Germinal center (tissue), 1 donor: ENCODE measurements at places on chromosomes 7 and 10.

DNA sequence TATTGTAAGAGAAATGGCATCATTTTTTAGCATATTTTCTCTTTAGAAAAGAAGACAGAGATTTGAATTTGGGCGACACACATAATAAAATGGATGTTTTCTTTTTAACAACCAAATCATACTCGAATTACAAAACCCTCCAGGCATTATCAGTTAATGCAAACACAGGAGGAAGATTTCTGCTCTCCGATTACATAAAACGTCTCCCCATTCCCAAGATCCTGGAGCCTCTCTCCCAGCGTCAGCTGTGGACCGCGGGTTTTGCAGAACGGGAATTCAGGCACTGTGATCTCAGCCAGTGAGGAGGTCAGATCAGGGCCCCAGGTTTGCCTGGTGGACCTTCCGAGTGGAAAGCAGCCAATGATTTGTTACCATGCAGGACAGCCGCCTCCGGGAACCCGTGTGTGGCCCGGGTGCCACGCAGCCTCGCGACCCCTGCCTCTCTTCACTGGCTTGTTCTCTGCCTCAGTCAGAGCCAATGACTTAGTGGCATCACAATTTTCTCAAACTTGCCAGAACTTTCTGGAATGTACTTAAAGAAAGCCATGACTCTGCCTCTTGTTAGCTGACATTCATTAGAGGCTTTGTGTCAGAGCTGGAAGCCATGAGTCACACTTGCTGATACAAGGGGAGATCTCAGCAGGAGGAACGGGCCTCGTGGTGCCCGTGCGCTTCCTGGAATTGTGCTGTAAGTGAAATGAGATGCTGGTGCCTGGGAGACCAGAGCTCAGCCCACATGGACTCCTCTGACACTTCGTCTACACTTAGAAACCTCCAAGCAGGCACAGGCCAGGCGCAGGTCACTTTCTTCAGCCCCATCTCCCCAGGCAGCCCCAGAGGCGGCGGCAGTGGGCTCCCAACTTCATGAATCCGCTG is 246.1 kb downstream of the KLF6 start:
- DNase-seq: no peak

DNA sequence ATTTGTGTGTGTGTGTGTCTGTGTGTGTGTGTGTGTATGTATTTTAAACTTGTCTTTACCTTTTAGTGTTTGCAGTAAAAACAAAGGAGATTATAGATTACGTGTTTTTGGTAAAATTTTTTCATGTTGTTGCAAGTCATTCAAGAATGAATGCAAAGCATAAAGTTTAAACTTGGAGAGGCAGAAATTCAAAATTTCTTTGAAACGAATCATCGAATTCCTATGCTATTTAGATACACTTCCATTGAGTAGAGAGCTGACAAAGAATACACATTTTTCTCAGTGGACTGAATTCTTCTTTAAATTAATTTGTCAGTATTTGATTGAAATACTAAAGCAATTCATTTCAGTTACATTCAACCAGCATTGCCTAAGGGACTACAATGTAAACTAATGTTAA is 66.0 kb upstream of the HDAC9 start:
- DNase-seq: no peak

GRCh38 chr10:52486840-52487611 is 172.9 kb downstream of the DKK1 start:
- no peak for DNase-seq

DNA sequence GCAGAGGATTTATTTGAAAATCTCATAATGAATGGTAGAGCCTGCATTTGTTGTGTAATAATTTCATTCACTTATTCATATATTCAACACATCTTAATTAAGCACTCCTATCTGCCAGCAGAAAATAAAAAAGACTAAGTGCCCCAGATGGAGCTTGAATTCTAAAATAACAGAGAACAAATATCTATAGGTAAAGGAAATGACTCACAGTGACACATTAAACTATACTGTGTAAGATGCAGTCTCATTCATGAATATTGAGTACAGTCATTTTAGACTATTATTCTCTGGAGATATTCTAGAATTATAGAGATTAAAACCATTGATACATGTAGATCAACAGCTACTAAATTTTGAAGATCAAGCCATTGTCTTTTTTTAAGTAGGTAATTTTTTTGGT is 72.1 kb downstream of the PTPRZ1 start:
- DNase-seq: no peak

DNA sequence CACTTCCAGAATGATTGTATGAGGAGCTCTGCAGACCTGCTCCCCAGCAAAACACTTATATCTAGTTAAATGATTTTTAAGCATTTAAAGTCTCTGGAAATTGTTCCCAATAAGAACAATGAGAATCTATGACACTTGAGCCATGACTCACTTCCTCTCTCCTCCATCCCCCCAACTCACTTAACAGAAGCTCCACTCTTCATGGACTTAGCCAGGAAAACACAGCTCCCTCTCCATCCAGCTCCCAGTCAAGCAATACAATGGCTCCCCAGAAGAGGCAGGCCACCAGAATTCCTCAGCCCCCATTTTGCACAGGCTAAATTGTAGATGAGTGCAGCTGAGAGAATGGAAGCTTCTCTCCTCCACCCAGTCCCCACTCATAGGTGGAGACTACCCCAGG is 27.0 kb downstream of the AOC1 start:
- DNase-seq: no peak

DNA sequence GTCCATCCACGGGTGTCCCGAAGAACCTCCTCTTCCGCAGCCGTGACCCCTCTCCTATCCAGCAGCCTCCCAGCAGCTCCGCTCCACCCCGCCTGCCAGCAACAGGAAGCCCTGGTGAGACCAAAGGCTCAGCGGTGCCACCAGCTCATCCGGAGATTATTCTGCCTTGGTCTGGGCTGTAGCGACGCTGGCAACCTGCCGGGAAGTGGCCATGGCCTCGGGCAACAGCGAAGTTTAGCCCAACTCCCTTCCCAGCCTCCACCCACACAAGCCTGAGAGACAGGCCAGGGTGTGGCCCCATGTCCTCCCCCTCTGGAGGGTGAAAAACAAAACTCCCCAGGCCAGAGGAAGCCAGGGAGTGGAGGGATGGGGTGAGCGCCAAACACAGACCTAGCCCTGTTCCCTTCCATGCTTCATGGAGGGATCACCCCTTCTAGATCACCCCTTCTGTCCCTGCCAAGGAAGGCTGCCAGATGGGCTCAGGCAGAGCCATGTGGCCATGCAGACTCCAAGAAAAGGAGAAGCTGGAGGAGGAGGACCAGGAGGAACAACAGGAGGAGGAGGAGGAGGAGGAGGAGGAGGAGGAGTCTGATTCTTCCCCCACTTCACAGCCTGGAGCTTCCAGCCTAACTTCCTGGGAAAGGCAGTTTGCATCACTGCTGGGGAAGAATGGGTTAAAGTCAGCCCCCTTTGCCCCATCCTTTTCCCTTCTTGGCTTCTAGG is 918 bp downstream of the CALHM2 start:
- peak; percentile 35 for DNase-seq

DNA sequence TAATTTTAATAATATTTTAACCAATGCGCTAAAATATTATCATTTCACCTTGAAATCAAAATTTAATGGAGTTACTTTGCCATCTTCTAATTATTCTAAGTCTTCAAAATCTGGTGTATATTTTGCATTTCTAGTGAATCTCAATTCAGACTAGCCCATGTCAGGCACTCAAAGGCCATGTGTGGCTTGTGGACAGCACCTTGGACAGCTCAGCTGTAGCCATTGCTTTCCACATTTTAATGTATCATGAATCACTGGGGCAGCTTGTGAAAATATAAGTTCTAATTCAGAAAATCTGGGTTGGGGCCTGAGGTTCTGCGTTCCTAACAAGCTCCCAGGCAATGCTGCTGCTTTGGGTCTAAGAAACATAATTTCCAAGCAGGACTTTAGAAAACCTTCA is 57.2 kb downstream of the MGAM2 start:
- no peak for DNase-seq

- no peak for DNase-seq
Measured at GRCh38 chr7:54864663-54865062, 105.7 kb upstream of the SEC61G start.

DNA sequence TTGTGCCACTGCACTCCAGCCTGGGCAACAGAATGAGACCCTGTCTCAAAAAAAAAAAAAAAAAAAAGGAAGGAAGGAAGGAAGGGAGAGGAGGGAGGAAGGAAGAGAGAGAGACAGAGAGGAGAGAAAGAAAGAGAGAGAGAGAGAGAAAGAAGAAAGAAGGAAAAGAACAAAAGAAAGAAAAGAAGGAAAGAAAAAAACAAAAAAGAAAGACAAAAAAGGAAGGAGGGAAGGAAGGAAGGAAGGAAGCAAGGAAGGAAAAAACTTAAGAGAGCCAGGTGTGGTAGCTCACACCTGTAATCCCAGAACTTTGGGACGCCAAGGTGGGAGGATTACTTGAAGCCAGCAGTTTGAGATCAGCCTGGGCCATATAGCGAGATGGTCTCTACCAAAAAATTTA is 731 bp upstream of the SPACDR start:
- DNase-seq: no peak

- no peak for DNase-seq
Measured at GRCh38 chr7:136293272-136293671, 316.1 kb upstream of the MTPN start.

GRCh38 chr7:75739796-75740672 is 1.3 kb upstream of the HIP1 start:
- DNase-seq: no peak

DNA sequence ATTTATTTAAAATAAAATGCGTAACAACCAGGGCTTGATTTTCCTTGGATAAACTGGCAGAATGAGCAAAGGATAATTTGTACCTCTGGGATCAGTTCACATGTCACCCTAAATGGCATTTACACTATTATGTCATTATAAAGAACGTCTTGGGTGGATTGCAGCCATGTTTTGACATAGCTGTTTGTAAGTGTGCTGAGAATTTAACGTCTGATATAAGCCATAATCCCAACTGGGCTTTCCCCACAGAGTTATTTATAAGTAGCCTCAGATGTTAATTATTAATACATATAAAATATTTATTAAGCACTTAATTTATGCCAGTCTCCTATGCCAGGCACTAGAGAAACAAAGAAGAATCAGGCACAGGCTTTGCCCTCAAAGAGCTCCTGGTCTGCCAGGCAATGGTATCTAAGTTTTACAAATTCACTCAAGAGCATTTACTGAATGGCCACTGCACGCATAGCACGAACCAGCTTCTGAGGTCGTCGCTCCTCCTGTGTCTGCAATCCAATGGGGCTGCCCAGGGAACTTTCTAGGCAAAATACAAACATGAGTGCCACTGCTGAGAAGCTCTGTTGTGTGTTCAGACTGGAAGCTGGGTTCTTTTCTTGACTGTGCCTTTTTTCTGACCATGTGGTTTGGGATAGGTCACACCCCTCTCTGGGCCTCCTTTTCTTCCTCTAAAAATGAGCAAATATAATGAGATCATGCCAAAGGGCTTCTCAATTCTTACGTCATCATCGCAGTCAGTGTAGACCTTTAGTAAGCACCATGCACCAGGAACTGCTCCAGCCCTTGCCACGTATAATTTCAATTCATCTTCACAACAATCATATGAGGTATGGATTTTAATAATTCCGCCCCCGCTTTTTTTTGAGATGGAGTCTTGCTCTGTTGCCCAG is 11.3 kb upstream of the CTBP2 start:
- DNase-seq: no peak

- no peak for DNase-seq
Measured at GRCh38 chr7:155331396-155331795, 33.7 kb downstream of the INSIG1 start.

DNA sequence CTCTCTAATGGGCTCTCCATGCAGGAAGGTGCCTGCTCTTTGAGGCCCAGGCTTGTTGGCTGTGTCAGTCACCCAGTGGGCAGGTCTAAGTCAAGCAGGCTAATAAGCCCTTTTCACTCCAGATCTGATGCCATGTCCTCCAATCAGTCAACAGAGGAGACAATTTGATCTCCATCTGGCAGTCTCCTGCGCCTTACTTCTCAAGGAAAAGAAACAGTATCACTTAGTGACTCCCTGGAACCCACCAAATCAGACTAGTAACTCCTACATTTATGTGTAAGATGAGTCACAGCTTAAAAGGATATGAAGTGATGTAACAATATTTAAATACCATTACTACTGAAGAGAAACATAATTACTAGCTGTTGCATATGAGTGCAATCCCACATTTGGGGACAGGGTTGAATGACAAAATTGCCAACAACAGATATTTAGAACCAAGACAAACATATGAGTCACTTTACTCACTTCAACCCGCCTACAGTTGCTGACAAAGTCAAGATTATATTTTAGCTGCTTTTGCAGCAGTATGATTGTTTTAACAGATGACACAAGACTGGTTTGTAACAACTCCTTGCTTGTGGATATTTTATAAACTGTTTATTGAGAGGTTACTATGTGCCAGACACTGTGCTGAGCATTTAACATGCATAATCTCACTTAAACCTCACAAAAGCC is 72.1 kb downstream of the USP6NL start:
- no peak for DNase-seq

DNA sequence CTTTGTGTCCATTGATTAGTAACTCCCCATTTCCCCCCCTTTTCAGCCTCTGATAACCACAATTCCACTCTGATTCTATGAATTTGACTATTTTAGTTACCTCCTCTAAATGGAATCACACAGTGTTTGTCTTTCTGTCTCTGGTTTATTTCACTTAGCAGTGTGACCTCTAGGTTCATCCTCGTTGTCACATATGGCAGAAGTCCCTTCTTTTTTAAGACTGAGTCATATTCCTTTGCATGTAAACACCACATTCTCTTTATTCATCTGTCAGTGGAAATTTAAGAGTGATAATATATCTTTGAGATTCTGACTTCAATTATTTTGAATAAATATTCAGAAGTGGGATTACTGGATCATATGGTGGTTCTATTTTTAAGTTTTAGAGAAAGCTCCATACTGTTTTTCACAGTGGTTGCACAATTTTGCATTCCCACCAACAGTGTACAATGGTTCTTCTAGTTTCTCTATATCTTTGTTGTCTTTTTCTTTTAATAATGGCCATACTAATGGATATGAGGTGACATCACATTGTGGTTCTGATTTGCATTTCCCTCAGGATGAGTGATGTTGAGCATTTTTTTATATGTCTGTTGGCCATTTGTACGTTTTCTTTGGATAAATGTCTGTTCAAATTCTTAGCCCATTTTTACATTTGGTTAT is 126.1 kb upstream of the GRB10 start:
- DNase-seq: no peak

GRCh38 chr7:78635026-78635793 is 818.3 kb downstream of the MAGI2 start:
- DNase-seq: no peak

GRCh38 chr7:46162609-46163008 is 241.5 kb upstream of the IGFBP3 start:
- DNase-seq: no peak

GRCh38 chr10:101218351-101219138 is 10.7 kb downstream of the LBX1 start:
- no peak for DNase-seq

GRCh38 chr10:54614072-54614471 is 187.0 kb downstream of the PCDH15 start:
- DNase-seq: no peak
